Karpas-422 (cell line): ENCODE measurements at places on chromosomes 6 and 20. TPM values are rescaled to one million over a fixed set of nuclear protein-coding genes. Genes with fewer than 3 reads are reported as not detected.

GRCh38 chr20:64157878-64158277 is 6.4 kb upstream of the MYT1 start:
- no peaks in the 10 kb centered on the region for H3K27me3 ChIP-seq
- H3K4me3 ChIP-seq = no peak overlapping the region
- no peak for DNase-seq
- no peaks in the 10 kb centered on the region for H3K36me3 ChIP-seq
- no peak overlapping the region for H3K27ac ChIP-seq

DNA sequence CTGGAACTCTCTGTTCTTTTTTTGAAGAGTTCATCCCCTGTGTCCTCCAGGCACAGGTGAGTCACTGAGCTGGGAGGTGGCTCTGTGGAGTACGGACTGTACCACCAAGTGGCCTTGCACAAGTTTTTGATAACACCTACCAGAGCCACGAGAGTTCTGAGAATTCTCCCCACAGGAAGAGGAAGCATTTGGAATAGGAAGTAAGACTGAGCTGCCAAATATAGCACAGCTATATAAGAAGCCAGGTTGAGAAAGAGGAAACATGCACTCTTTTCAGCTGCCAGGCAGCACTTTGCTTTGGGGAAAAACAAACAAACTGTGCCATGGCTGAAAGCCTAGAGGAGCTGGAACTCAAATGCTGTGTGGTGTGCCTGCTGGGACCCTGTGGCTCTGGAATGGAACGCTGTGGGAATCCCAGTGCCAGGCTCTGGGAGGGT is 70.8 kb upstream of the RIPOR2 start:
- H3K27me3 ChIP-seq = no peaks in the 10 kb centered on the region
- peaks cover 65% of the 10 kb centered on the region for H3K4me1 ChIP-seq
- DNase-seq = peak; percentile 84
- H3K27ac ChIP-seq = peak overlapping the region; percentile 88

DNA sequence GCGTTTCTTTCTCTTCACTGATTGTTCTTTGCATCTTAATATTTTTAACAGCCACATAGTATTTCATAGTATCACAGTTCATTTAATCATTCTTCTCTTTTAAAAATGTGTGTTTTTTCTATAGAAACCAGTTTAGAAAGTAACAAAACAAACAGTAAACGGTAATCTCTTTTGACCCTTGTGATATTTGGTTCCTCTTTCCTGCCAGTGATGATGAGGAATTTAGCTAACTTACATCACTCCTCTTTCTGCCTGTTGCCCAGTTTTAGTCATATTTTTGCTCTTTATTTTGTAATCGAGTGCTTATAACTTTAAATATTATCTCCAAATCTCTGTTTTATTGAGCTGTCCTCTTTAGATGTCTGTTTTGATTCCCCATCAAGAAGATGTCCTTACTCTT is 38.1 kb upstream of the ZBTB24 start:
- H3K27ac ChIP-seq = no peak overlapping the region
- H3K36me3 ChIP-seq = no peaks in the 10 kb centered on the region
- no peaks in the 10 kb centered on the region for H3K27me3 ChIP-seq
- no peak overlapping the region for H3K4me3 ChIP-seq
- no peaks in the 10 kb centered on the region for H3K4me1 ChIP-seq

The NAA20 gene
- total RNA-seq = 32.8 and 39.0 TPM in 2 replicates

The FRS3 gene
- 4.8 and 9.5 TPM in 2 replicates for total RNA-seq
